ENCODE measurements at places on chromosomes 7 and 10.
A peak's percentile ranks its signal among the peaks of the same experiment; 100 is the strongest.

DNA sequence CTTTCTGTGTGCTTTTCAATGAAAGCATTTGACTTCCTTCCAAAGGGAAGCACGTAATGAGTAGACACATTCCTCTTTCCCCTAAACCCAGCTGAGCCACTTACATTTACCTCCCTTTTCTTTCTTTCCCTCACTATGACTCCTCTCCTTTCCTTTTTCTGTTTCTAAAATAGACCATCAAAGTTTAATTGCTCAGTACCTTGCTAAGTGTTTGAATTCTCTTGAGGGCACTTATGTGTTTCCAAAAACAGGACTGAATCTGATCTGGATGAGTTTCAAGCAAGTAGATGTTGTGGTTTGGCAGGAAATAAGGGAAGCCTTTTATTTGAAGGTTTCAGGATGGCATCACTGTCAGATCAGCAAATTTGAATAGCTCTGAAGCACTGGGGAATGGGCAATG lies 396.2 kb downstream of the REEP3 start:
- no peak for DNase-seq

- DNase-seq = no peak
Observed at GRCh38 chr7:131533151-131533559, 23.3 kb downstream of the PODXL start.

DNA sequence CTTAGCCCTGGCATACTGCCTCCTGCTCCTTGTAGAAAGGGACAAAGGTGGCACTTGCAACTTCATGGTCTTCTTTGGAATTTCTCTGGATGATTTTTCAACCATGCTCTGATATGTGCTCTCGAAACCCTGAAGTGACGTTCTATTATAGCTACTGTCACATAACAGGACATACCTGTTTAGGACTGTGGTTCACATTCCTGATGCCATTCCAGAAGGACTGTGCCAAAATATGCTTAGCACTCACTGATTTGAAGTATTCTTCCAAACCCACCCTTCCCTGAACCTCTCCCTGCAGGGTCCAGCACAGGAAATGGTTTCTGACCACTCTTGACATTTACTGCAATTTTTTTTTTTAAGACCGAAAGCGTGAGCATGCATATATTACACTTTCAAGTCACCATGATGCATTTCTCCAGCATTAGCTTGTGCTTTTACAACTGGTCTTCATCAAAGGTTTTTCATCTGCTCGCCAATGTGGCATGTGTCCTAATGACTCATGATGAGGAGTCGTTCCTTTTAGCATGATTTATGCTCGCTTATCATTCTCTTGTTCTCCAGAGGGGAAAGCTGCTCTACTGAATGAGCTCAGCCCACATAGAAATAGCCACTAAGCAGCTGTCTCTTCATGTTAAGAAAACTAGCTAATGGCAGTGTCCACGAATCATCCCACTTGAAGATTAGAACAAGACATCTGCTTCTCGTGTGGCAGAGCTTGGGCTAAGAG lies 135.2 kb downstream of the ADAM12 start:
- no peak for DNase-seq

- no peak for DNase-seq
Observed at GRCh38 chr7:41886901-41887311, 184.0 kb upstream of the INHBA start.

DNA sequence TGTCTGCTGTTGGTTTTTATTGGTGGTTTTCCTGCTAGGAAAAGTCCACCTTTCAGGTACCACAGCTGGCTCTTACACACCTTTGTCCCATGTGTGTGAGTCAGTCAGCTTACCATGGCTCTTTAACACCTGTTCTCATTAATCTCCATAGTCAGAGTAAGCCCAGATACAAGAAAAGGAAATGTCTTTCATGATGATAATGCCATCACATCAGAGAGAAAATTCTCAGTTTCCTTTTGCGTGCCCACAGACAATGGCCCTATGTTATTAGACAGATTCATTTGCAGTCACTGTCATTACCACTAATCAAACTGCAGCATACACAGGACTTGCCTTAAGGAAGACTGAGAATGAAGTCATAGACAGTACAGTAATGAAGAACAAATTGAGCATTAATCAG lies 1583.6 kb upstream of the LRRTM3 start:
- DNase-seq = no peak

DNA sequence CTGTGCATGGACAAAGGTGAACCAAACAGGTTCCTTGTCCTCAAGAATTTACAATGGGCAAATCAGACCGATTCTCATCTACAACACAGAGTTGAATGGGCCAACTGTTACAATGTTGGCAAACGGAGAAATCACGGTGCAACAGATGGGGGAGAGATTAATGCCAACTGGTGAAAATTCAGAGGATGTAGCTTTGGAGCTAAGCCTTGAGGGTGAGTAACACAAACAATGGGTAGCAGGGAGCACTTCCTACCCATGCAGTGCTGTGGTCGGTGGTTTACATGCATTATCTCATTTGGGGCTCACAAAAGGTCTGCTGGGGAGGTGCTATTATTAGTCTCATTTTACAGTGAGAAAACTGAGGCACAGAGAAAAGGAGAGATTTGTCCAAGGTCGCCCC lies 902 bp upstream of the NFE2L3 start:
- peak; percentile 51 for DNase-seq

GRCh38 chr7:99737726-99738125 lies 2.7 kb upstream of the CYP3A7 start:
- no peak for DNase-seq

DNA sequence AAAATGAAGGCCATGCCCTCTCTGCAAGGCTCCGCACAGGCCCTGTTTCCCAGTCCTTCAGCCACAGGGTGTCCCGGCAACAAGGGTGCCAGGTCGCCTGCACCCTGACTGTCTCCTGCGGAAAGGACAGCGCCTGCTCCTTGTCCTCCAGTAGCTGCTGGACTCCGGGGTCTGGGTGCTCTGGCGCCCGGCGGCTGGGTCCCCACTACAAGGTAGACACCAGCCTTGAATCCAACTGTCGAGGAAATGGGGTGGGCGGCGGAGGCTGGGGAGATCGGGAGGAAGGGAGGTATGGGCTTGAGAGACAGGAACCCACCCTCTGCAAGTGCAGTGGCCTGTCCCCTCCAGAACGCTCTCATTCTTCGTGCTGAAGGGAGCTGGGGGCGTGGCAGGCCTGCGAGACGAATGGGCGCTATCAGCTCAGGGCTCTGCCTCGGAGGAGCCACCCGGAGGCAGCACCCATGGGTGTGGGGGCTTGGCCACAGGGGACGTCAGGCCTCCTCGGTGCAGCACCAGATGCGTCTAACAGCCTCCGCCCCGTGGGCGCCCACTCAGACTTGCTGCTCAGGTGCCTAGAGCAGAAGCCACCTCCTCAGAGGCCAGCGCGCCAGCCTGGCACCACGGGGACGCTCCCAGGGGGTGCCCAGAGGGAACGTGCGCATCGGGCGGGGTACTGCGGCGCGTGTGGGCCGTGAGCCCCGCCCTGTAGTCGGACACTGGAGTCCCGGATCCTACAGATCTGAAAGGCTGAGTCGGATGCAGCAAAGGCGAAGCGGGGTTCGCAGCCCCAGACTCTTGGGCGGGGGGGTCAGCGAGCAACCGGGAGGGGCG lies 15.6 kb downstream of the ADAM8 start:
- DNase-seq = peak; percentile 43

DNA sequence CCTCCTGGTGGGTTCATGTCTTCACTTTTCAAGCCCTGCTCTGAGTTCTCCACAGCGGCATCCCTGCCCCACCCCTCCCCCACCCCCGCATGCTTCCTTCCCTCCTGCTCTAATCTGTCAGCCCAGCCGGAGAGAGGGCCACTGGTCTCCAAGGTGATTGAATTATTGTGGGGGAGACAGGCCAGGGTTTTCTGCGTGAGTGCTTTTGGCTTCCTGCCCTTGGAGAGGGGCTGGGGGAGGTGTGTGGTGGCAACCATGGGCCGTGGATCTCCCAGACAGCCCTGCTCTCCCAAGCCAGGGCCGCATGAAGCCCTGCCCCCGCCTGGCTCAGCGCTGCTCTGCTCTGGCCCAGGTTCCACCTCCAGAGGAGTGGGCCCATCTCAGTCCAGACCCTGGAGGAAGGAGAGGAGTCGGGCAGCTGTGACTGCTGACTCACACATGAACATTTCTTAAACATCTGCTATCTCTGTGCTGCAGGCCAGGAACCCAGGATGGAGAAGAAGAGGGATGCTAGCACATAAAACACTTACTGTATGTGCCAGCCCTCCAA lies 109.9 kb downstream of the ZMIZ1 start:
- peak; percentile 54 for DNase-seq

DNA sequence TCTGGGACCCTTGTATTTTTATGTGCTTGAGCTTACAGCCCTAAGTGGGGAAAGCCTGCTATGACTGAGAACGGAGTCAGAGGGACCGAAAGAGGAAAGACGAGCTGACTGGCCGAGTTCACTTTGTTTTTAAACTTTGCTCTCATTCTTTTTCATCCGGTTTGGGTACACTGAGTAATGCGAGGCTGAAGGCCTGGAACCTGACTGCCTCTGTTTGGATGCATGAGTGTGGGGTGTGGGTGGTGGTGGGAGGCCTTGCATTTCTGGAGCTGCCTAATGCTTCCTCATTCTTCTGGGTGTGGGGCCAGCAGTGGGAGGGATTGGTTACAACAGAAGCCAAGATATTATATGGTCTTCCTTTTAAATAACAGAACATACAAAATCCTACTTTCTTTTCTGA lies 155.5 kb downstream of the BUB3 start:
- peak; percentile 20 for DNase-seq

DNA sequence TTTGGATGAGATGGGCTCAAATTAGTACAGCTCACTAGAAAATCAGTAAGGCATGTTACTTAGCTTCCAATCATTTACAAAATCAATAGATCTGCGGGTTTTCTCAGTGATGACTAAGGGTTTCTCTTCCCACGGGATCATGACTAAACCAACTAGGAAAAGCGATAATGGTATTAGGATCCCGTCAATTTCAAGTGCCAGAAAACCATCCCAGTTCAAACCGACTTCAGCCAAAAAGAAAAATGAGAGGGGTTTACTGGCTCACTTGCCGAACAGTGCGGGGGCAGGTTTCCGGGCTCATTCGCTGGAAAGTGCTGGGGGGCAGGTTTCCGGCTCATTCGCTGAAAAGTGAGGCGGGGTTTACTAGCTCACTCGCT lies 62.1 kb upstream of the LYZL2 start:
- DNase-seq = no peak

GRCh38 chr10:18514537-18514936 lies 136.8 kb downstream of the NSUN6 start:
- DNase-seq = no peak

GRCh38 chr7:2409745-2410414 lies 6.5 kb downstream of the CHST12 start:
- no peak for DNase-seq

DNA sequence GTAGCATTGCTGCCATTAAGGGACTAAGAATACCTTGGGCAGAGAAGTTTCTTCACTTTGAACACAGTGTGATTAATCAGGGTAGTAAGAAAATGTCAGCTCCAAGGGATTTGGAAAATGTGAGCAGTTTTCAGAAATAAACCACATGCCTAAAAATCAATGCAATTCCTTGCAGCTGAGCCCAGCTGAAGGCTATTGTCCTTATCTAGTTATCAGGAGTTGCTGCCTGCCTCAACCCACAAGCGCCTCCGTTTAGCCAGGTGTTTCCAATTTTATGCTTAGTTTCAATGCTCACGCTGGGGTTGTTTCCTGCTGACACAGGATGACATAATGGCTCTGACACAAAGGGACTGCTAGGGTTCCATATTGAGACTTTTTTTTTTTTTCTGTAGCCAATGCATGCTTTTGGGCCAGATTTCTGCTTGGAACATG lies 132.3 kb upstream of the ANK3 start:
- no peak for DNase-seq
